ENCODE measurements at places on chromosomes 13 and 19.

GRCh38 chr19:48393559-48394330 is at the start of gene GRIN2D:
GRIN2D (plus strand) TSS chr19:48393668; CDS start chr19:48398393, 4,725 bp downstream.
- DNase-seq, result no peak

GRCh38 chr19:1700733-1701663 is 48.6 kb upstream of the TCF3 start:
- DNase-seq, result no peak

GRCh38 chr13:114025714-114026431 is 52.0 kb upstream of the C13orf46 start:
- no peak for DNase-seq

- DNase-seq, result no peak
These were observed 7.4 kb downstream of the ZNF266 start for GRCh38 chr19:9427941-9428340.

GRCh38 chr13:28299916-28300315 is 161.6 kb downstream of the PAN3 start:
- DNase-seq, result no peak
